ENCODE measurements at places on chromosomes 16 and 17.
A peak's percentile ranks its signal among the peaks of the same experiment; 100 is the strongest.

GRCh38 chr16:79287424-79287917 is 313.1 kb downstream of the MAF start:
- no peak for DNase-seq

DNA sequence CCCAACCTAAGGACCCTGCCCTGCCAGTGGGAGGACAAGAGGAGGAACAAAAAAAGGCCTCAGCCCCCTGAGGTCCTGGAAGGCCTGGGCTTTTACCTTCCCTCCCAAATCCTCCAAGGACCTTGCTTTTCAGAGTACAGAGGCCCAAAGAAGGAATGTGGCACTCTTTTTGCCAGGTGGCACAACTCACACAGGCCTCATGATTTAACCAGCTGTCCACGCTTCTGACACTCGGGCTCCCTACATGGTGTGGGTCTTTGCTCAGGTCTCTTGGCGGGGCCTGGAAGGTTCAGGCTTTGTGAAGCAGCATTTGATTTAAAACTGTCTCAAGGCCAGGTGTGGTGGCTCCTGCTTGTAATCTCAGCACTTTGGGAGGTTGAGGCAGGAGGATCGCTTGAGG is 120.6 kb downstream of the ABCC6 start:
- DNase-seq, result no peak

- DNase-seq, result no peak
These were observed 22.3 kb upstream of the N4BP1 start for GRCh38 chr16:48632137-48632774.

GRCh38 chr16:31196324-31197088 is 6.1 kb downstream of the PYCARD start:
- DNase-seq, result peak; percentile 15

- DNase-seq, result no peak
These were observed 26.4 kb downstream of the EEF2K start for GRCh38 chr16:22232277-22233036.

GRCh38 chr16:63578791-63579190 is 1542.6 kb upstream of the CDH8 start:
- DNase-seq, result no peak

All from B cell (primary cell).